Naive thymus-derived CD8-positive, alpha-beta T cell (primary cell): ENCODE measurements at places on chromosomes 4 and X. TPM values are rescaled to one million over a fixed set of nuclear protein-coding genes. Genes with fewer than 3 reads are reported as not detected.
A peak's percentile ranks its signal among the peaks of the same experiment; 100 is the strongest.

OCRL gene
- total RNA-seq = 3.4 TPM

DNA sequence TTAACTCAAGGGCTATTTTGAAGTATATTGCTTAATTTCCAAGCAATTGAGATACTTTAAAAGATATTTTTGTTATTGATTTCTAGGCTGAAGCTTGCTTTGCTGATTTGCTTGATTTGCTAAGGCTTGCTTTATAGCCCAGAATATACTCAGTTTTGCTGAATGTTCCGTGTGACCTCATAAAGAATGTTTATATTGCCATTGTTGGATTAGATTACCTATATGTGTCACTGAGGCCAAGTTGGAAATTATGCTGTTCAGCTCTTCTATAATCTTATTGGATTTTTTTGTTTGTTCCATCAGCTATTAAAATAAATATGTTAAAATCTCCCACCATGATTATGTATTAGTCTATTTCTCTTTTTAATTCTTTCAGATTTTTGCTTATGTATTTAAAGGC is 13.0 kb downstream of the TBC1D19 start:
- H3K4me1 ChIP-seq = peaks cover 4% of the 10 kb centered on the region
- peaks cover 3% of the 10 kb centered on the region for H3K36me3 ChIP-seq
- H3K4me3 ChIP-seq = no peak overlapping the region
- no peak for DNase-seq
- H3K27me3 ChIP-seq = no peaks in the 10 kb centered on the region

- H3K27me3 ChIP-seq = no peaks in the 10 kb centered on the region
- H3K4me3 ChIP-seq = no peak overlapping the region
- DNase-seq = no peak
Measured at GRCh38 chr4:30832639-30833038, 112.5 kb downstream of the PCDH7 start.

MAB21L2 gene
- total RNA-seq = not detected

DNA sequence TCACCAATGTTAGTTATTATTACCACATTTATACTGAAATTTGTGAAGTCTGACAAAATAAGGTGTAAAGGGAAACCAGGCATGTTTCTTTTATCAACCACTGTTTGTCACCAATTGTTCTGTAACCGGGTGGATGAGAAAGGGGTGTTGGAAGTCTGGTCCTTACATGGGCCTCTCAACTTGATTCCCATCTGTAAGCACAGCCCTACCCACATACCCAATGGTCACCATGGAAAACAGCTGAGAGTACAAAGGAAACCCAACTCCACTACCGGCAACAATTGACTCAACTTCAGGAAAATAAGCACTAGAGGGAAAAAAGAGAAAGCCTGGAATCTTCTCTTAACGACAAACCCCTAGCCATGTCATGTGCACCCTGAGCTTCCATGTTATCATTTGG is 70.8 kb upstream of the PTCHD1 start:
- no peaks in the 10 kb centered on the region for H3K4me1 ChIP-seq
- no peaks in the 10 kb centered on the region for H3K27me3 ChIP-seq

DNA sequence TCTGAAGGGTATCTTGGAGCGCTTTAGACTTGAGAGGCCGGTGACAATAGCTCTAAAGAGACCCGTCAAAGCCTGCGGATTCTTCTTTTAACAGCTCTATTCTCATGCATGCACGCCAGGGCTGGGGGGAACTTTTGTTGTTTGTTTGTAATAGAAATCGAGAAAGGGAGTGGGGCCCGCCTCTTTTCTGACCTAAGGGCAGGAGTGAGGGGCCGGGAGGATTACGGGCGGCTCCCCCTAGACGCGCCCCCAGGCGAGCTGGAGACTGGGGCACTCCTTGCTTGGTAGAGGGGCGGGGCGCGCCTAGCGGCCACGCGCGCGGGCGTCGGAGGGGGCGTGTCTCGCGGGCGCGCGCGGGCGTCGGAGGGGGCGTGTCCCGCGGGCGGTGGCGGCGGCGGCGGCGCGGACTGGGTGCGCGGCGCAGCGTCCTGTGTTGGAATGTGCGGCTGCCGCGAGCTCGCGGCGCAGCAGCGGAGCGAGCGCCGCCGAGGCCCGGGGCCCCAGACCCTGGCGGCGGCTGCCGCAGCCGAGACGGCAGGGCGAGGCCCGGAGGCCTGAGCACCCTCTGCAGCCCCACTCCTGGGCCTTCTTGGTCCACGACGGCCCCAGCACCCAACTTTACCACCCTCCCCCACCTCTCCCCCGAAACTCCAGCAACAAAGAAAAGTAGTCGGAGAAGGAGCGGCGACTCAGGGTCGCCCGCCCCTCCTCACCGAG is at the start of gene REST:
Gene REST, plus strand, starts transcription at position 412 of the 717 bp plus-strand sequence. CDS start 2,739 bp downstream, outside the sequence.
- H3K27ac ChIP-seq = peak within 1 kb of the TSS; percentile 86
- H3K36me3 ChIP-seq = peaks cover 2% of the 10 kb centered on the region
- peak; percentile 82 for DNase-seq
- no peaks in the 10 kb centered on the region for H3K27me3 ChIP-seq
